ENCODE measurements at places on chromosomes 4 and X. TPM values are rescaled to one million over a fixed set of nuclear protein-coding genes. Genes with fewer than 3 reads are reported as not detected.

The GPR143 gene
- 0.56 TPM for total RNA-seq

The NUDT11 gene
- total RNA-seq: 2.8 TPM

The HAUS7 gene
- 54.9 TPM for total RNA-seq

The OTC gene
- total RNA-seq: not detected
